Hippocampal formation (tissue), 2 donors: ENCODE measurements at places on chromosomes 3 and 15.
A peak's percentile ranks its signal among the peaks of the same experiment; 100 is the strongest.

DNA sequence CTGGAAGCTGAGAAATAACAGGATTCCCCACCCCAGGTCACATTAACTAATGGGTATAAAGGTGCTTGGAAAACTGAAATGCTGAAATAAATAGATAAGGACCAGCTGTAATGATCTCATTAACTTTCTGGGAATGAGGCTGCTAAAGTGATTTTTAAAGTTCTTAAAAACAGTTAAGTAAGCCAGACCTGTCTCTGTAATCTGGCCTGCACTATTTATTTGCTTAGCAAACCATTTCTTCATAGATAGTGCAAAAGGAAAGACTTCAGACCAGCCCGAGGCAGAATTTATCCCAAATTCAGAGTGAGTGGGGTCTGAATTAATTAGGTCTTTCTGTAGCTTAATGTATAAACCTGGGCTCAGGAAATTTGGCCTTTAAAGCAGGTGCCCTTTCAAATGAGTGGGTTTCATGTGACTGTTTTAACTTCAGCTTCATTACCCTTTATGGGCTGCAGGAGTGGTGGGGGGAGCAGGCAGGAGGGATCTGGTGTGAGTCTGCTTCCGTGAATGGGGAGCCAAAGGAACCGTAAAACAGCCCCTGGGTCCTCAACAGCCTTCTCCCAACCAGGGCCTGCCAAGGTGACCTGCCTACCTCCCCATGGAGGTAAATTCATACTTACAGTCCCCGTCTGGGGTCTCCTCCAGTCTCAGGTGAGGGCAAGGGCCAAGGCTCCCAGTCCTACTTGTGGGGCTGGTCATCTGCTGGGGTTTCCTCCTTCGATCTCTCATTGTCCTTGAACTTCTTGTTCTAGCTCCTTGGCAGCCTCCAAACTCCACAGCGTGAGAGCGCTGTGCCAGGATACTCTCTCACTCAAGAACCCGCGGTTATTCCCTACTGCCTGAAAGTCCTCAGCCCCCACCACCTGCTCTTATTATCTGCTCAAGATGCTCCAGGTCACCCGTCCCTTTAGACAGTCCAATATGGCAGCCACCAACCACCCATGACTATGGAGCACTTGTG is 31.2 kb downstream of the MAGEF1 start:
- DNase-seq: no peak

DNA sequence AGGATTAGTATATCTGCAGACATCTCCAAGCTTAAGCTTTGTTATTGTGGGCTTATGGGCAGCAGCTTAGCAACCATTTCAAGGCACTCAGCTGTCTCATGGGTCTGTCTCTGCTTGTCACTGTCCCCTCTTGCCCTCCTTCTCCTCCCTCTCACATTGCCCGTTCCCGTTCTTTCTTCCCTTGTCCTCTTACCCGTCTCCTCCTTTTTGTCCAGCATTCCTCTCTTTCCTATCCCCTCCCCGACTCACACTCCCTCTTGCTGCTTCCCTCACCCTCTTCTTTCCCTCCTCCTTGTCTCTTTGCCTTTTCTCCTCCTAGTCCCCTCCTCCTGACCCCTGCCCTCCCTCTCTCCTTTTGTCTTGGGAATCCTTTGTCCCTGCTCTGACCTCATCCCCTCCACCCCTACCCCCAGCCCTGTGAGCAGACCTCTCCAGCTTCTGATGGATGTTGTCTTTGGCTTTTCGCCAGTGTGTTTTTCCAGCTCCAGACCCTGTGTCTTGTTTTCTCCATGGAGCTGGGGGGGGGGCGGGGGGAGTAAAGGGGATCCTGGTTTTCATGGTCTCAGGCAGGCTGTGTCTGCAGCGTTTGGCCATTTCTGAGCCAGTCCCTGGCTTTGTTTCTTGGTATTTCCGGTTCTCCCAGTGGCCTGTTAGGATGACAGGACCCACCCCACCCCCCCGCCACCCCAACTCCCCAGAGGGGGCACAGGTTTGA is 47.9 kb upstream of the TRAK1 start:
- no peak for DNase-seq

DNA sequence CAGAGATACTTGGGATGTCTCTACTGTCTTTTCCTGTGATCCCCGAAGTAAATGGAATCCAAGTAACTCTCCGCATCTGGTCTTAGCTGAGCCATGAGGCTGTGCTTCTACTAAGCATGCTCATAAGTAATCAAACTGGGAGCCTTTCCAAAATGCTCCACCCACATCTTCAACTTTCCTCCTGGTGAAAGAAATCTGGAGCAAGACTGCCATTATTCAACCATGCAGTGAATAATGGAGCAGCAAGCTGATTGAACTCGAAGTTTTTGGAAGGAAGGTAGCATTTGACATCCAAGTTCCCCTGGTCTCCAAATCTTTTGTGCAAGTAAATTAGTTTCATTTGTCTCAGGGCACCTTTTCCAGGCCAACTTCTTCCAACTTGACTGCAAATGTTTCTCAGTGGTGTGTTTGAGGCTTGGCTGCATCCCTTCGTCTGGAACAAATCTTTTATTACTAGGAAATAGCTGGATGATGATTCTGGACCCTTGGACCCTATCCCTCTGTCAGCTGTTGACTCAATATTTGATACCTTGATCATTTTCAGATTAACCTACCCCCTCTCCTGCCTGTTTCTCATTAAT is 19.4 kb downstream of the GXYLT2 start:
- peak; percentile 3 for DNase-seq

- peak; percentile 92 for DNase-seq
Measured at GRCh38 chr3:167406876-167407492, 26.9 kb upstream of the ZBBX start.

DNA sequence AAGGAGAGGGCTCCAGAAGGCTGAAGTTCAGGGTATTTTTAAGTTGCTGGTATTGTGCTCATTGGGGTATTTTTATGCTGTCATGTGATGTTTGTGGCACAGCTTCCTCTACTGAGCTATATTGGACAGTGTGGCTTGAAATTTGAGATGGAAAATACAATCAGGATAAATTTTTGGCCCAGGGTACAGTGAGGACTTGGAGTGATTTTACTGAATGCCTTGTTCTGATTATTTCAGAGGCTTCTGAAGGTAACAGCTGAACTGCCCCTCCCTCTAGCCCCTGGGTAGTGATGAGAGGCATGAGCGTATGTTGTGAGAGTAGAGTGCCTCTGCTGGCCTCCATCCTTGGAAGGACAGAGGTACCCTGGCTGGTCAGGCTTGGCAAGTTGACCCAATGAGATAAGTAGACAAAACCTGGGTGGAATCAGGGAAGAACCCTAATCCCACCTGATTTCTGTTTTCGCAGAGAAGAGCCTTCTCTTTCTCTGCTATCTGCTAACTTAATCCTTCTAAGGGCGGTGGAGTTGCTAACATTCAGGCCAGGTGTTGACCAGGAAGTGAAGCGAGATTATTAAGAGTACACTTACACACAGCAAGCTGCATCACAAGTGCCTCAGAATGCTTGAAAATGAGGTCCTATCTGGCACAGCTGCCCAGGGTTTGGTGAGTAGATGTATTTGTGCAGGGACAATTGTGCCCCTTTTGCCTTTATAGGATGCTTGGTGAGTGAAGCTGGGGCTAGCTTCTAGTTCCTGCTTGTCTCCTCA is 98.1 kb upstream of the CLSTN2 start:
- no peak for DNase-seq

DNA sequence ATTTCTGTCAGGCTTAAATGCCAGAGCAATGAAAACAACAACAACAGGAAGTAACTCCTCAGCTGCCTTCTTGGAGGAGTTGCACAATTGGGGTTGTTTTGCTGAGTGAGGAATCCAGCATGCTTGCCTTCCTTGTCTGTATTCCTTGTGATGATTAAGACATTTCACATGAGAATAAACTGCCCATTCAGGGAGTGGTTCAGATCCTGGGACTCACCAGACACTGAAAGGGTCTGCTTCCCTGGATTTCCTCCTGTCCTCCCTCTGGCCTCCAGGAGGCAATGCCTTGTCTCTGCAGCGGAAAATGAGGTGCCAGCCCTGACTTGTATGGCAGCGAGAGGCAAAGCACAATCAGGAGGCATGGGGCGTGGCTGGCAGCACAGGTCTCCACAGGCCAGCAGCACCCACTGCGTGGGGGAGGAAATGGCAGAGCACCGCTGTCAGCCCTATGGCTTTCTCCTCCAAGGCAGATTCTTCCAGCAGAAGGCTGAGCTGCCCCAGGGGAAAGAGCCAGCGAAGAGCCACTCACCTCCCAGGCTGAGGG is 41.5 kb downstream of the RBP2 start:
- DNase-seq: no peak

DNA sequence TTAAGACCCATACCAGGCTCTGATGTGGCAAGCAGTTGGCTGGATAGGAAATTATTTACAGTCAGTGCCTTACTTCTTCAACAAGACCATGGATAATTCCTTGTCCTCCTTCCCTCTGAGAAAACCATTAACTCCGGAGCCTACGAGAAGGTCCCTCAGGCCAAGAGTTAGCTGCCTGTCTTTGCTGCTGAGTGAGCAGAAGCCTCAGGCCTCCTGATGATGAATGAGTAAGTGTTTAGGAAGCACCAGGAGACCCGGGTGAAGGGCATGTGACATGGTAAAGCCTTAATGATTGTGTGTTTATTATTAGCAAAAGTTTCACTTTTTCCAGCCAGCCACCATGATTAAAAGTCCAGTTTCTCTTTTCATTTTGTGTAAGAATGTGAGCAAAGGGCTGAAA is 174.9 kb upstream of the TOPAZ1 start:
- DNase-seq: no peak

DNA sequence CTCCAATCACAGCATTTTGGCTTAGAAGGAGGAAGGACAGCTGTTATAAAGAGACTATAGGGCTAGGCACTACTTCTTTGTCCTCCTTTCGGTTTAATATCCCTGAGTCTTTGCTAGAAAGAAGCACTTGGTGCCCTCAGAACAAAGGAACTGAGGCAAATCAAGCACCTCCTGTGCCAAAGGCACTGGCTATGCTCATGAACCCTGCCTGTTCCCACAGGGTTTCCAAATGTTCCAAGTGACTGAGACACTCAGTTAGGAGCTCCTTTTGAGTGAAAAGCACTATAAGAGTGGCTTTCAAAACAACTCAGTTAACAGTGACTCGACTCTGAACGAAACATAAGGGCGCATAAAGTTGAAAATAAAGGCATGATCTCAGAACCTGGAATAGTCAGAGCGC is 25.0 kb downstream of the TBC1D2B start:
- DNase-seq: no peak

GRCh38 chr3:18717598-18717997 is 292.5 kb upstream of the SATB1 start:
- DNase-seq: no peak

- DNase-seq: no peak
Measured at GRCh38 chr3:177197727-177198460, 612 bp upstream of the TBL1XR1 start.

DNA sequence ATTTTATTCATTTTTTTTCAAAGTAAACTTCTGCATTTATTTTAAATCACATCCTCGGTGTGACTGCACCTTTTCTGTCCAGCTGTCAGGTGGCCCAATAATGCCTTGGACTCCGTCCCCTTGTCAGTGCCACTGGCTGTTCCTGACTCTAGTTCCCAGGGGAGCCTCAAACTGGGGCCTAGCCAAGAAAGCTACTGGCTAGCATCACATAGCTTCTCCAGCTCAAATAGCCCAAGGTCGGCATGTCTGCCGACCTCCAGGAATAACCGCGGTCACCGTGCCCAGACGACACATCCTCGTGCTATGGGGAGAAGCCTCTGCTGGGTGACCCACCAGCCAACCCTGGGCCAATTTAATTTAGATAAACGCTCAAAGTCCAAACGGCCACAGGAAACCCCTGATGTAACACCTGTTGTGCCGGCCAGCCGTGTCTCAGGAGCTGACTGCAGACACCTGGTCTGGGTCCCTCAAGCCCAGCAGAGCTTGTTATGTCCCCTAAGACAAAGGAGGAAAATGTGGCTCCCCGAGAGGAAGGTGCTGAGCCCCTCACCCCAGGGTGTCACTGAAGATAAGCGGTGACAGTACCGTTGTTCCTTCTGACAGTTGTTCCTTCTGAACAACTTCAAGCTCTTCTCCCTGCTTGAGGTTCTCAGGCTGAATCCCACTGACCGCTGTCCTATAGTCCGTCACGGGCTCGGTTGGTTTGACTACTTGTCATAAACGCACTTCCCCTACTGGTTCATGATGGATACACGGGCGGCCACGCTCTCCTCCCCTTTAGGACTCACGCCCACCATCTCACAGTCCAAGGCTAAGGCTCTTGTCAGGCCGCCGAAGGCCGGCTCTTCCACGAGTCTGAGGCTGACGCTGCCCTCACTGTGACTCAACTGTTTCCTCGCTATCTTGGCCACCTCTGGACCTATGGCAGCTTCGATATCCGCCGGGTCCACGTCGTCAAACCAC is 126.2 kb downstream of the KLF13 start:
- DNase-seq: no peak

- no peak for DNase-seq
Measured at GRCh38 chr3:107892955-107893624, 197.7 kb downstream of the CD47 start.

- no peak for DNase-seq
Measured at GRCh38 chr3:146593776-146594175, 11.4 kb downstream of the PLSCR5 start.

DNA sequence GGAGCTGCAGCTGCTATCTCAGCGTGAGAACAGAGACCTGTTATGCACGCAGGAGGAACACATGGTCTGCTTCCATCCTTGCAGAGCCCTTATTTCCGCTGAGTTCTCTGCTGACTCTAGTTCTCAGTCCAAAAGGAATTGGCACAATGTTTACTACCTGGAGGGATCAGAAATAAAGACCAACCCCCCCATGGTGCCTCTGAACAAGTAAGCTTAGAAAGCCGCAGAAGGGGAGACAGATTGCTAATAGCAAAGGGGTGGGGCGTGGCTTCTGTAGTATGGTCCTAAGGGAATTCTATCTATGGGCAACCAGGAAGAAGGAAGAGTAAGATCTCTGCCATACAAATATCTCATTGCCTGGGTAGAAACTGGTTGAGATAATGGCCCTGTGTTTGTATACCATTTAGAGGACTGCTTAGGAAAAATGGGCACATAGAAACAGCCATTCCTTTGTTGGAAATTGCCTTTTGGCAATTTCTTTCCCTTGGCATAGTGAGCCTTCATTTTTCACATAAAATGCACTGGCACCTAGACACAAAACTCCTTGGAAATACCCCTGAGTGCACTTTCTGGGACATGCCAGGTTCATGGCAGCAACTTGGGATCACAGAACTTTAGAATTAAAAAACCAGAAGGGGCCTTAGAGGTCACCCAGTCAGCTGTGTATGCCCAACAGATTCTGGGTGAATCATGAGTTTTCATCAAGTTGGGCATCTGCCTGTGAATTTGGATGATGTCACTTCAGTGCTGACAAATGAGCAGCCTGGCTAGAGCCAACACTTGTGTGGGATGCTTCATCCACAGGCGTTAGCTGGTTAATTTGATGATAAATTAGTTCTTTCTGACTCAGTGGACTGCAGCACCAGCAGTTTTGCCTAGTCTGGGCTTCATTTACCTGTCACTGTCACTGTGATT is 57.4 kb upstream of the STXBP5L start:
- no peak for DNase-seq

DNA sequence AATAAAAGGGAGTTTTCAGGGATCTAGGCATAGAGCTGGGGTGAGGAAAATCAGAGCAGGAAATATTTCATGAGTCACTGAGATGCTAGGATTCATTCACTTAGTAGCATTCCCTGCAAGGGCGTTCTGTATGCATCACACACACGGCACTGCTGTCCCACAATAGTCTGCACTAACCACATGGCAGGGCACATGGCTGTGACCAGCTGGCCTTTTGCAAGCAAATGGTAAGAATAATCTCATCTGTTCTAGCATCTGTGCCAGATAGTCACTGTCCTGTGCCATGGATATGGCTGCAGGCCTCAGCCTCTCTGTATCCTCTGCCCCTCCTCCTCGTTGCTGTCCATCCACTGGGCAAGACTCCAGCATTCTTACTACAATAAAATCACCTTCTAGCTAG is 37.8 kb downstream of the BOC start:
- peak; percentile 39 for DNase-seq

GRCh38 chr3:129836381-129837064 is 57.0 kb downstream of the TMCC1 start:
- no peak for DNase-seq
